ENCODE measurements at places on chromosomes 1 and 21. TPM values are rescaled to one million over a fixed set of nuclear protein-coding genes. Genes with fewer than 3 reads are reported as not detected.
A peak's percentile ranks its signal among the peaks of the same experiment; 100 is the strongest.

RSBN1 gene
- 8.3 TPM for polyA plus RNA-seq

SYNC gene
- polyA plus RNA-seq: 9.6 TPM

HSF2BP gene
- 0.39 TPM for polyA plus RNA-seq

TMCC2 gene
- not detected for polyA plus RNA-seq

LCE1C gene
- not detected for polyA plus RNA-seq

CD164L2 gene
- polyA plus RNA-seq: not detected

A3GALT2 gene
- not detected for polyA plus RNA-seq

- no peaks in the 10 kb centered on the region for H3K36me3 ChIP-seq
- H3K27me3 ChIP-seq: no peaks in the 10 kb centered on the region
- H3K27ac ChIP-seq: no peak overlapping the region
- no peak for DNase-seq
- no peak overlapping the region for H3K4me3 ChIP-seq
These were observed 32.8 kb downstream of the CDC7 start for GRCh38 chr1:91533361-91534024.

DNA sequence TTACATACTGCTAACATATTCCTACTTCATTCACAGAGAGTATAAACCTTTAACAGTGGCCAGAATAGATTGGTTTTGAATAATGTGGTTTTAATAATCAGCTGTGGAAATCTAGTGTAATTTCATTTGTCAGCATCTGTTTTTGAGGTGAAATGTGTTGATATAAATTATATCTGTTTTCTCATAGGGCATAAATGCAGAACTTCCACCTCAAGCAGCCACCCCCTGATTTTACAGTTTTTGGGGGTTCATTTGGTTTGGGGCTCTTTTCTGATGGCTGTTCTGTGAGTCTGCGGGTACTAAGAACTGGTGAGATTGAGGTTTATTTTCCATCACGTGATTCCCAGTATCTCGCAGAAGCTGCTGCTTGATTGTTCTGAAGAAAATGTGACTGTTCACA is 23.2 kb downstream of the EDARADD start:
- no peak for DNase-seq
- H3K27ac ChIP-seq: no peak overlapping the region
- H3K4me1 ChIP-seq: no peaks in the 10 kb centered on the region
- H3K36me3 ChIP-seq: no peaks in the 10 kb centered on the region

DNA sequence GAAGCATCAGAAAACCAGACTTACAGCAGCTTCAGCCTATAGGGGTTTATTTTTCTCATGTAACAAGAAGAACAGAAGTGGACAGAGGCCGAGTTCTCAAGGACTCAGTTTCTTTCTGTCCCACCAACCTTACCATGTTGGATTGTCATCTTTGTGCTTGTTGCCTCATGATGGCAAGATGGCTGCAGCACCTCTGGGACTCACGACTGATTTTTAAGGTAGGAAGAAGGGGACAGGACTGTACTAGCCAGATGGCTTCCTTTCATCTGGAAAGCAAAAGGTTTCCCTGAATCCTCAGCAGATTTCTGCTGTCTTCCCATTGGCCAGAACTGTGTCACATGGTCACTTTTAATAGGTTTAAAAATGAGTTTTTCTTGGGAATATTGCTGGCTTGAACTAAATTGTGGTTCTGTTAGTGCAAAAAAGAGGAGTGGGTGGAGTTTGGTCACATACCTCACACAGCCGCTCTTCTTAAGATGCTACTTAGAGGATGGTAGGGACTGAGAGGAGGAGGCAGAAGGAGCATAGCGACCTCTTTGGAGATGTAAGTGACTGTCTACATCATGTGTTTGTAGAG is 48.1 kb upstream of the ENAH start:
- DNase-seq: no peak
- H3K27ac ChIP-seq: peak overlapping the region; percentile 4
- no peak overlapping the region for H3K4me3 ChIP-seq
- H3K36me3 ChIP-seq: no peaks in the 10 kb centered on the region

- H3K27ac ChIP-seq: no peak overlapping the region
- no peak overlapping the region for H3K4me3 ChIP-seq
- no peak for DNase-seq
- H3K4me1 ChIP-seq: no peaks in the 10 kb centered on the region
- H3K36me3 ChIP-seq: no peaks in the 10 kb centered on the region
These were observed 11.6 kb upstream of the IFNAR1 start for GRCh38 chr21:33313183-33313582.

DNA sequence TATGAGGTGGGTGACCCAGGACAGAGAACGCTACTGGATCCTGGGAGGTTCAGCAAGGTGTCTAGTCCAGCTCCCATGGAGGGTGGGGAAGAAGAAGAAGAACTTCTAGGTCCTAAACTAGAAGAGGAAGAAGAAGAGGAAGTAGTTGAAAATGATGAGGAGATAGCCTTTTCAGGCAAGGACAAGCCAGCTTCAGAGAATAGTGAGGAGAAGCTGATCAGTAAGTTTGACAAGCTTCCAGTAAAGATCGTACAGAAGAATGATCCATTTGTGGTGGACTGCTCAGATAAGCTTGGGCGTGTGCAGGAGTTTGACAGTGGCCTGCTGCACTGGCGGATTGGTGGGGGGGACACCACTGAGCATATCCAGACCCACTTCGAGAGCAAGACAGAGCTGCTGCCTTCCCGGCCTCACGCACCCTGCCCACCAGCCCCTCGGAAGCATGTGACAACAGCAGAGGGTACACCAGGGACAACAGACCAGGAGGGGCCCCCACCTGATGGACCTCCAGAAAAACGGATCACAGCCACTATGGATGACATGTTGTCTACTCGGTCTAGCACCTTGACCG is 8.6 kb upstream of the PIGV start:
- DNase-seq: no peak
- H3K27me3 ChIP-seq: no peaks in the 10 kb centered on the region
- peaks cover 50% of the 10 kb centered on the region for H3K36me3 ChIP-seq
- no peak overlapping the region for H3K27ac ChIP-seq
- H3K4me3 ChIP-seq: no peak overlapping the region
- peaks cover 48% of the 10 kb centered on the region for H3K4me1 ChIP-seq

DNA sequence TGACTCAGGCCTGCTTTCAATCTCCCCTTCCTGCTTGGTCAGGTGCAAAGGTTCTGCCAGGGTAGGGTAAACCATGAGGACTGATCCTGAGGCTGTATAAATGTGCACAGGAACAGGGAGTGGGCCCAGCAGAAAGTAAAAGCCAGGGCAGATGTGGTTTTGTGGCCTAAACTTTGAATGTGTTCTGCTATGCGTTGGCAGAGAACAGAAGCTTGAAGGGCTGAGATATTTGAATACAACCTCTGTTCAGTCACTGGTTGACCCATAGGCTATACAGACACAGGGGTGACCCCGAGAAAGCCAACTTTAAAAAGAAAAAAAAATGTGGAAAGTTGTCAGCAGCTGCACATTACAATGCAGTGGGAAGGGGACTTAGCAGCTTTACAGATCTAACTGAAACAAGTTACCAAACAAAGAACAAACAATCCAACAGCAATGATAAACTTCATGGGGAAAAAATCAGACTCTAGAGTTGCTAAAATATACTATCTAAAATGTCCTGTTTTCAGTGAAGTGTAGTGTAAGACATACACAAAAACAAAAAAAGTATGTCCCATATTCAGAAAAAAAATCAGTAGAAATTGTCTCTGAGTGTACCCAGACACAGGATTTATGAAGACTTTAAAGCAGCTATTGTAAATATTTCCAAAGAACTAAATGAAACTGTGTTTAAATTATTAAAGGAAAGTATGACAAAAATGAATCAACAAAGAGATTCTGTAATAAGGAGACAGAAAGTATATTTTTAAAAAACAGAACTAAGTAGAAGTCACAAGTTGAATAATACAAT is 216.1 kb downstream of the RPS6KC1 start:
- H3K27me3 ChIP-seq: no peaks in the 10 kb centered on the region
- peaks cover 6% of the 10 kb centered on the region for H3K36me3 ChIP-seq
- no peak for DNase-seq
- no peak overlapping the region for H3K4me3 ChIP-seq
- H3K27ac ChIP-seq: no peak overlapping the region
- no peaks in the 10 kb centered on the region for H3K4me1 ChIP-seq

- no peaks in the 10 kb centered on the region for H3K36me3 ChIP-seq
- DNase-seq: no peak
- H3K27ac ChIP-seq: no peak overlapping the region
- H3K4me3 ChIP-seq: no peak overlapping the region
- no peaks in the 10 kb centered on the region for H3K4me1 ChIP-seq
These were observed 27.4 kb downstream of the ARHGEF16 start for GRCh38 chr1:3481836-3482375.

DNA sequence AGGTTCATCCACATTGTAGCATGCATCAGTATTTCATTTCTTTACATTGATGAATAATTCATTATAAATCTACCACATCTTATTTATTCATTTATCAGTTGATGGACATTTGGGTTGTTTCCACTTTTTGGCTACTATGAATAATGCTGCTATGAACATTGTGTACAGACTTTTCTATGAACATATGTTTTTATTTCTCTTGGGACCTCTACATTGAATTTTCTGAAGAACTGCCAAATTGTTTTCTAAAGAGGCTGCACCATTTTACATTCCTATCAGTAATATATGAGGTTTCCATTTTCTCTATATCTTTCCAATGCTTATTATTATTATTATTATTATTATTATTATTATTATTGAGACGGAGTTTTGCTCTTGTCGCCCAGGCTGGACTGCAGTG is 81.3 kb upstream of the SELENON start:
- H3K4me1 ChIP-seq: no peaks in the 10 kb centered on the region
- H3K4me3 ChIP-seq: no peak overlapping the region
- no peaks in the 10 kb centered on the region for H3K36me3 ChIP-seq
- DNase-seq: no peak

DNA sequence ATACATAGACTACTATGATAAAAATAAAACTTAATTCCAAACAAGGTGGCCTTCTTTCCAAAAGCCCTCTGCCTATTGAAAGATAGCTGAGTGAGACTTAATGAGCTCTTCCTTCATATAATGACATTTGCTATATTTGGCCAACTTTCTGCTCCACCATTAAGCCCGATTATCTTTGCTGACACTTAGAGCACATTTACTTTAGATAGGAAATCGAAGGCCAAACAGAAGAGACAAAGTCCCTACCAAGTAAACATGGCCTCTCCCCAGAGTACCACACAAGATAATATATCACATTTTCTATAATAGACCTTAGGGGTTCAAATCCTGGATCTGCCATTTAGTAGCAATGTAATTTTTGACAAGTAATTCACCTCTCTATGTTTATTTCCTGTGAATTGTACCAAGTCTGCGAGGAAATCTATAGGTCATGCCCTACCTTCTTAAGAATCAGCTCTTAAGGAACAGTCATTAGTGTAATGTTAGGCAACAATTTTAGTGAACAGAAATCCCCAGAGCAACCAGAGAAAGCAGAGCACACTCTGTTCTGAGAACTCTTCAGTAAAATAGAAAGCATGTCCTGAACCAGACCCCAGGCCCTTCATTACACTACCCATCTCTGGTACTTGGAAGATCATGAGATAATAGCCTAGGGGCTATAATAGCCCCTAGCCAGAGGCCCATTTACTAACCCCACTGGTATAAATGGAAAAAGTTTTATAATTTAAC is 17.3 kb upstream of the COA6 start:
- H3K36me3 ChIP-seq: no peaks in the 10 kb centered on the region
- no peaks in the 10 kb centered on the region for H3K4me1 ChIP-seq
- H3K27ac ChIP-seq: no peak overlapping the region
- no peaks in the 10 kb centered on the region for H3K27me3 ChIP-seq
- DNase-seq: no peak

GRCh38 chr1:236007781-236008180 is 57.1 kb downstream of the NID1 start:
- H3K4me3 ChIP-seq: no peak overlapping the region
- H3K36me3 ChIP-seq: peaks cover 97% of the 10 kb centered on the region
- H3K27me3 ChIP-seq: no peaks in the 10 kb centered on the region
- DNase-seq: no peak

GRCh38 chr1:65176591-65176990 is 28.6 kb downstream of the AK4 start:
- H3K4me3 ChIP-seq: no peak overlapping the region
- no peaks in the 10 kb centered on the region for H3K36me3 ChIP-seq
- H3K4me1 ChIP-seq: peaks cover 2% of the 10 kb centered on the region
- DNase-seq: no peak
- H3K27ac ChIP-seq: peak overlapping the region; percentile 71

DNA sequence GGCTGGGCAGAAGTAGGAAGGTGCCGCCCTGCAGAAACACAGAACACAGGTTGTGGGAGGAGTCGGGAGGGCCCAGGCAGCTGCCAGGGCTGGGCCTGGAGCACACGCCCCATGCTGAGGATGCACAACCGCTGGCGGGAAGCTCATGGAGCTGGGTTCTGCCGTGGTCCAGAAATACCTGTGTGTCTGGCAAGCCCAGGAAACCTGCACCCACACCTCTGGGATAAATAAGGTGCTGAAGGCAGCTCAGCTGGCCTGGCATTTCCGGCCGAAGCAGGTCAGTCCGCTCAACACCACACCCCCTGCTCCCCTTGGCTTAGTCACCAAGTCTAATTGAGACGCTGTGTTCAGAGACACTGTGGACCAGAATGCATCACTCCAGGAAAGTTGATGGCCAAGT is 32.1 kb downstream of the CTNNBIP1 start:
- H3K36me3 ChIP-seq: peaks cover 3% of the 10 kb centered on the region
- no peak overlapping the region for H3K4me3 ChIP-seq
- H3K27me3 ChIP-seq: no peaks in the 10 kb centered on the region
- no peak for DNase-seq
- peaks cover 11% of the 10 kb centered on the region for H3K4me1 ChIP-seq
- H3K27ac ChIP-seq: no peak overlapping the region

DNA sequence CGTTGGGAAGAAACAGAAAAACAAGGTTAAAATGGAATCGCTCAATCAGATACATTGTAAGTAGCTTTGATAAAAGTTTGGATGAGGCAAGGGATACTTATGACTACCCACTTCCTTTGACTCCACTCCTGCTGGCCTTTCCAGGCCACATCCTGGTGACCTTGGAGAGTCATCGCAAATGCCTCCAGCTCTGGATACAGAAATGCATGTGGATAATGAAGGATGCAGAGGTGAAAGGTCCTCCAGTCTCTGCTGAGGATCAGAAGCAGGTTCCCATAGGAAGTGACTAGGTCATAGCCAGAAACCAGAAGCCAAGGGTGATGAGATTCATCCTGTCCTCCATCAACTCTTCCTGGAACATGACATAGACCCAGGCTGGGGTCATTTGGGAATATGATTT is 6.2 kb upstream of the CAMK1G start:
- no peak overlapping the region for H3K4me3 ChIP-seq
- no peaks in the 10 kb centered on the region for H3K4me1 ChIP-seq

DNA sequence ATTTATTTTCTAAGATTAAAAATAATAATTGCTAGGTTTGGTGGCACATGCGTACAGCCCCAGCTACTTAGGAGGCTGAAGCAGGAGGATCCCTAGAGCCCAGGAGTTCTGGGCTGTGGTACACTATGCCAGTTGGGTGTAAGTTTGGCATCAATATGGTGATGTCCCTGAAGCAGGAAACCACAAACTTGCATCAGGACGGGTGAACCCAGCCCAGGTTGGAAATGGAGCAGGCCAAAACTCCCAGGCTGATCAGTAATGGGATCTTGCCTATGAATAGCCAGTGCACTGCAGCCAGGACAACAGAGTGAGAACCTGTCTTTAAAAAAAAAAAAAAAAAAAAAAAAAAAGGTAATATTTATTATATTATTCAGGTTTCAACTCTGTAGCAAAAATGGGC is 92.4 kb upstream of the PGD start:
- H3K27me3 ChIP-seq: no peaks in the 10 kb centered on the region
- peaks cover 6% of the 10 kb centered on the region for H3K36me3 ChIP-seq
- H3K4me1 ChIP-seq: peaks cover 5% of the 10 kb centered on the region
- DNase-seq: no peak

All from sigmoid colon (tissue), 7 donors.